ENCODE measurements at places on chromosomes 5 and 9.
A peak's percentile ranks its signal among the peaks of the same experiment; 100 is the strongest.

GRCh38 chr9:87708986-87709728 lies 16.8 kb upstream of the CTSL start:
- peaks cover 15% of the 10 kb centered on the region for H3K4me1 ChIP-seq
- no peak overlapping the region for H3K4me3 ChIP-seq
- no peaks in the 10 kb centered on the region for H3K36me3 ChIP-seq
- H3K27ac ChIP-seq = no peak overlapping the region

GRCh38 chr9:102354041-102354440 lies 615.6 kb upstream of the GRIN3A start:
- no peak overlapping the region for H3K4me3 ChIP-seq
- DNase-seq = no peak
- H3K27ac ChIP-seq = no peak overlapping the region
- no peaks in the 10 kb centered on the region for H3K4me1 ChIP-seq
- H3K27me3 ChIP-seq = no peaks in the 10 kb centered on the region
- H3K36me3 ChIP-seq = no peaks in the 10 kb centered on the region

GRCh38 chr5:55021821-55022220 lies 2.2 kb upstream of the GZMK start:
- H3K27me3 ChIP-seq = no peaks in the 10 kb centered on the region
- peaks cover 11% of the 10 kb centered on the region for H3K4me1 ChIP-seq
- no peaks in the 10 kb centered on the region for H3K36me3 ChIP-seq
- no peak for DNase-seq
- no peak overlapping the region for H3K4me3 ChIP-seq

- no peak overlapping the region for H3K27ac ChIP-seq
- H3K36me3 ChIP-seq = no peaks in the 10 kb centered on the region
- H3K4me1 ChIP-seq = no peaks in the 10 kb centered on the region
- no peak for DNase-seq
- H3K27me3 ChIP-seq = no peaks in the 10 kb centered on the region
These were observed 109.7 kb downstream of the PDZD2 start for GRCh38 chr5:31748458-31749172.

- H3K27ac ChIP-seq = no peak overlapping the region
- H3K4me3 ChIP-seq = no peak overlapping the region
- no peaks in the 10 kb centered on the region for H3K27me3 ChIP-seq
- H3K4me1 ChIP-seq = no peaks in the 10 kb centered on the region
- H3K36me3 ChIP-seq = no peaks in the 10 kb centered on the region
These were observed 157.1 kb downstream of the PBX3 start for GRCh38 chr9:125904155-125904851.

DNA sequence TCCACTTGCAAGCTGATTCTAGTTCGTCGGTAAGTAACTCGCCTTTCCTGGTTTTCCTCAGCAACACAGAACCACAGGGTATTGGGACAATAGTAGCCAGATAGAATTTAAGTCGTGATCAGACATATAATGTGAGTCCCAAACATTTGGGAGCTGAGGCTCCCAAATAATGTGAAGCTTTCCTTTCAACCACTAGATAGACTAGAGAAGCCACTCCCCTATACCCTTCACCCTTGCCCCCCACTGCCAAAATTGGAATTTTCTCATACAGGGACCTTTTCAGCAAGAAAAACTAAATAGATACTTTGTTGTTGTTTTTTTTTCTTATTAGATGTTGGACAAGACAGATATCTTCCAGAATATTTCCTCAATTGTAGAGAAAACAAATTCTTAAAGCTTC lies 1.9 kb downstream of the C6 start:
- H3K4me1 ChIP-seq = no peaks in the 10 kb centered on the region
- no peak overlapping the region for H3K27ac ChIP-seq
- H3K27me3 ChIP-seq = no peaks in the 10 kb centered on the region
- H3K36me3 ChIP-seq = no peaks in the 10 kb centered on the region

- H3K4me3 ChIP-seq = peak overlapping the region; percentile 93
- peak; percentile 32 for DNase-seq
- peaks cover 15% of the 10 kb centered on the region for H3K36me3 ChIP-seq
- peak overlapping the region; percentile 92 for H3K27ac ChIP-seq
These were observed 1.1 kb downstream of the PTGER4 start for GRCh38 chr5:40680741-40681362.

- H3K36me3 ChIP-seq = no peaks in the 10 kb centered on the region
- H3K27me3 ChIP-seq = no peaks in the 10 kb centered on the region
- H3K4me3 ChIP-seq = no peak overlapping the region
- H3K4me1 ChIP-seq = peaks cover 47% of the 10 kb centered on the region
These were observed 20.0 kb upstream of the CD180 start for GRCh38 chr5:67216564-67216963.

DNA sequence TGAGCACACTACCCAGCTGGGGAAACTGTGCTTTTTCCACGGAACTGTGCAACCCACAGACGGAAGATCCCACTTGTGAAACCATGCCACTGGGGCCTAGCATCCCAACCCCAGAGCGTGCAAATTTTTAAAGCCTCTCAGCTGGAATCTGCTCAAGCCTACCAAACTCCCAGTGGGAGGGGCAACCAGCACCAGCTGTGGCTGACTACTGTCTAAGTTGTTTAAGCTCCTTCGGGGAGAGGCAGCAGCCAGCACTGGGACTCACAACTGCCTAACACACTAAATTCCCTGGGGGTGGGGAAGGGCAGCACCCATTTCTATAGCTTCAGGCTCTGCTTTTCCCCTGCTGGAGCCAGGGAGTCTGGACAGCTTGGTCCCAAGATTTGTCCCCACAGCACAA lies 287.6 kb upstream of the MSX2 start:
- H3K4me1 ChIP-seq = no peaks in the 10 kb centered on the region
- no peak overlapping the region for H3K27ac ChIP-seq
- no peaks in the 10 kb centered on the region for H3K36me3 ChIP-seq
- no peak overlapping the region for H3K4me3 ChIP-seq

GRCh38 chr9:133711428-133712220 lies 26.5 kb downstream of the SARDH start:
- peaks cover 12% of the 10 kb centered on the region for H3K4me1 ChIP-seq
- H3K4me3 ChIP-seq = no peak overlapping the region
- no peak for DNase-seq
- no peaks in the 10 kb centered on the region for H3K27me3 ChIP-seq
- H3K36me3 ChIP-seq = no peaks in the 10 kb centered on the region

DNA sequence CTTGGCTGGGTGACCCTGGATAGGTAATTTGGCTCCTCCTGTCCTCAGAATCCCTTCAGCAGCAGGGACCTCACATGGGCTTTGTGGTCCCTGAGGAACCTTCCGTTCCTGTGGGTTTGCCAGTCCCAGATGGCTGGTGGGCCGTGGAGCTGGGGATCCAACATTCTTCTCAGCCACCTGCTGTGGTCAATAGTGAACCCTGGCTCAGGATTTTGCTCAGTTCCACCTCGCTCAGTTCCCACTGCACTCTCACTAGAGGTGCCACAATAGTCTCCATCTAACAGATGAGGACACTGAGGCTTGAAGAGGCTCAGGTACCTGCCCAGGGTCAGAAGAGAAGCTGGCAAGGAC lies 17.1 kb upstream of the SPOUT1 start:
- no peaks in the 10 kb centered on the region for H3K27me3 ChIP-seq
- peaks cover 3% of the 10 kb centered on the region for H3K36me3 ChIP-seq
- no peak for DNase-seq
- H3K27ac ChIP-seq = no peak overlapping the region
- H3K4me1 ChIP-seq = no peaks in the 10 kb centered on the region
- H3K4me3 ChIP-seq = no peak overlapping the region

DNA sequence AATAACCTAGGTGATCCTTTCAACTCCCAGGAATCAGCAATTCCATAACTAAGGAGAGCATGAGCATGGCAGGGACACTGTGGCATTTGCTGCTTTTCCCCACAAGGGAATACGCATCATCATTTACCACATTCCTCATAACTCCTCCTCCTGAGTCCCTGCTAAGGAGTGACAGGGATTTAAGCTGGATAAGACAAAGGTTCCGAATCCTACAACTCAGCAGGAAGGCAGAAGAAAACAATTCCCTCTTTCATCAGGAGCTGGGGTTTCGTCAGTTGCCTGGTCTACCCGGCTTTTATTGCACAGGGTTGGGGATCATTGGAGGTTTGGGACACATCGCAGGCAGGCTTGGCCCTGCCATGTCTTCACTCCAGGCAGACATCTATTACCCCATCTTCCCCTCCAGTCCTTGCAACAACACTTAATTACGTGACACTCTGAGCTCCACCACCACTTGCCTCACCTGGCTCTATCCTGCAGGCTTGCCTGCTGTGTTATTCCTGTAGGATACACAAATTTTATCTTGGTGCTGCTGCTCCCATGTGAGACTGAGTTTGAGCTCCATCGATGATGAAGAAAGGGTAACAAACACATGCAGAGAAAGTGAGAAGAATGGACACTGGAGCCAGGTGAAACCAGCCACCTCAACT lies 563.0 kb upstream of the KLF4 start:
- H3K36me3 ChIP-seq = no peaks in the 10 kb centered on the region
- no peak for DNase-seq
- H3K4me1 ChIP-seq = no peaks in the 10 kb centered on the region
- no peaks in the 10 kb centered on the region for H3K27me3 ChIP-seq
- no peak overlapping the region for H3K4me3 ChIP-seq

DNA sequence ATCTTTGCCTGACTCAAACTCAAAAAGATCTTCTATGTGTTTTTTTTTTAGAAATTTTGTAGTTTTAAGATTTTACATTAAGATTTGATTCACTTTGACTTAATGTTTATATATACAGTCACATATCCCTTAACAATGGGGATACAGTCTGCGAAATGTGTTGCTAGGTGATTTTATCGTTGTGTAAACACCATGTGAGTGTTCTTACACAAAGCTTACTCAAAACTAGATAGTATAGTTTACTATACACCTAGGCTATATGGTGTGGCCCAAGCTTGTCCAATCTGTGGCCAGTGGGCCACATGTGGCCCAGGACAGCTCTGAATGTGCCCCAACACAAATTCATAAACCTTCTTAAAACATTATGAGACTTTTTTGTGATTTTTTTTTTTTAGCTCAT lies 131.9 kb downstream of the CWC27 start:
- no peak overlapping the region for H3K27ac ChIP-seq
- H3K4me3 ChIP-seq = no peak overlapping the region
- no peak for DNase-seq

DNA sequence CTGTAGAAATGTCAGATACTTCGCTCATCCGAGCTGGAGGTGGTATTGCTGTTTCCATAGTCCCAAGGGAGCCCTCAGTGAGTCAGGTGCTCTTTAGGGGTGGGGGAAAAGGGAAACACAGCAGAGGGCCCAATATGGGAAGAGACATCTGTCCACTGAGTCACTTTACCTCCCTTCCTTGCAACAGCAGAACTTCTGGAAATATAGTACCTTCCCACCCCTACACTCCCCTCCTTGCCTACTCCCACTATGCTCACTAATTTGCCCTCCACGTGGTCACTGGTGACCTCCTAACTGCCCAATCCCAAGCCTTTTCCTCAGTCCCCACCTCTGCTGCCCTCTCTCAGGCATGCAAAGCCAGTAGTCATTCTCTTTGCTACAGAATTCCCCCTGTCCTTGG lies 1.9 kb downstream of the HK3 start:
- H3K4me1 ChIP-seq = peaks cover 5% of the 10 kb centered on the region
- H3K27me3 ChIP-seq = no peaks in the 10 kb centered on the region
- no peak overlapping the region for H3K27ac ChIP-seq
- H3K4me3 ChIP-seq = no peak overlapping the region

DNA sequence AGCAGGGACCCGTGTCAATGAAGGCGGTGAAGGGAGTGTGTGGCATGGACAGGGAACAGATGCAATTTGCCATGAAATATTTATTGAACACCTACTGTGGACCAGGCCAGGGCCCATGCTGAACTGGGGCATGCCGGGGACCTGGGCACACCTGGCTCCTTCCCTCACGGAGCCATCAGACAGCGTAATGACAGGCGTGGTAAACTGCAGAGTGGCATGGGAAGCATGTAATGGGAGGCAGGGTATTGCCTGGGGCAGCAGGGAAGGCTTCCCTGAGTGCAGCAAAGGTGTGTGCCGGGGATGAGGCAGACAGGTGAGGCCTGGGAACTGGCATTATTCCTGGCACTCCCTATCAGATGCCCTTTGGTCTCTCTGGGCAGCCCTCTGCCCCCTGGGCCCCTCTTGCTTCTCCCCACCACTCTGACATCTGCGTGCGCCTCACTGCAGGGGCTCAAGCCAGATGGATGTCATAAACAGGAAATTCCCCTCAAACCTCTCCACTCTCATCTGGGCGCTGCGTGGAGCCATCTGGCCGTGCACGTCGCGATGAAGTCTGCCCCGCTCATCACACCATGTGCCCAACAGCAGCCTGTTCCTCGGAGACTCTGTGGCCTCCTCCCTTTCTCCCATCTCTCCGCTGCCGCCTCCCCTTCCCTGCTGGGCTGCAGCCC lies 67.6 kb downstream of the HMCN2 start:
- H3K27ac ChIP-seq = no peak overlapping the region
- H3K27me3 ChIP-seq = peaks cover 5% of the 10 kb centered on the region
- no peak overlapping the region for H3K4me3 ChIP-seq
- no peaks in the 10 kb centered on the region for H3K36me3 ChIP-seq

GRCh38 chr9:21966140-21966851 lies 27.9 kb downstream of the CDKN2A start:
- peaks cover 15% of the 10 kb centered on the region for H3K4me1 ChIP-seq
- H3K27ac ChIP-seq = no peak overlapping the region
- H3K4me3 ChIP-seq = no peak overlapping the region

- no peak overlapping the region for H3K4me3 ChIP-seq
- H3K4me1 ChIP-seq = no peaks in the 10 kb centered on the region
- no peak overlapping the region for H3K27ac ChIP-seq
- H3K36me3 ChIP-seq = no peaks in the 10 kb centered on the region
- H3K27me3 ChIP-seq = no peaks in the 10 kb centered on the region
- DNase-seq = no peak
These were observed 208.1 kb downstream of the SNX18 start for GRCh38 chr5:54725391-54726280.

GRCh38 chr9:98049288-98050072 lies 7.1 kb upstream of the NANS start:
- H3K4me1 ChIP-seq = peaks cover 3% of the 10 kb centered on the region
- H3K27ac ChIP-seq = no peak overlapping the region

DNA sequence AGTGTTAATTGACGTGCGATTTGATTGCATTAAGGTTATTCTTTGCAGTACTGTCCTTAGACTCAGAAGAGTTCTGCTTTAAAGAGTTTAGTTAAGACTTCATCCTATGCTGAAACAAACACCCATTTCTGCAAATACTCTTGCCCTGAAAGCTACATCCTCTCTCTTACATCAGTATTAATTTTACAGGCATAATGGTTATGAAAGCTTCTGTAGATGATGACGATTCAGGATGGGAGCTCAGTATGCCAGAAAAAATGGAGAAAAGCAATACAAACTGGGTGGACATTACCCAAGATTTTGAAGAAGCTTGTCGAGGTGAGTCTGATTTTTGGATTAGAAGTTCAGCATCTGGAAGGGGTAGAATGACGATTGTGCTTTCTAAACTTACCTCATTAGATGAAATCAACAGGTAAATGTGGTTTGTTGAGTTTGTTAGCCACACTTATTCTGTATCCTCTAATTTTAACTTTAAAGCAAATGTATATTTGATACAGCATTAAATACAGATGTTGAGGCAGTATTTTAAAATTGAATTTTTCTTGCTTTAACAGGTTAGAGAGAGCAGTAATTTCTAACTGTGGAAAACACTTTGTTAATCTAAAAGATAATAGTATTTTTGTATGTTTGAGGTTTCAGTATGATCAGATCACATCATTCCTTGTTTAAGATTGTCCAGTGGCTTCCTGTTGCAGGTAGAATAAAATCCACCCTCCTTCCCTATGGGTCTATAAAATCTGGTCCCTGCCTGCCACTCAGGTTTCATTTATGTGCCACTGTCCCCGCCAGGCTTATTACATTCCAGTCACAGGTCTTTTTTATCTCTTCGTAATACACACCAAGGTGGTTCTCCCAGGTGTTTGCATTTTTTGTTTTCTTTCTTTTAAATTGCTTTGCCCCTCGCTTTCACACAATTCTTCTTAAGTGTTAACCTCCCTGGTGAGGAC lies 1.3 kb downstream of the NAA35 start:
- peaks cover 16% of the 10 kb centered on the region for H3K4me1 ChIP-seq
- H3K27ac ChIP-seq = peak overlapping the region; percentile 90
- H3K36me3 ChIP-seq = peaks cover 4% of the 10 kb centered on the region
- H3K4me3 ChIP-seq = peak overlapping the region; percentile 96
- no peak for DNase-seq
- no peaks in the 10 kb centered on the region for H3K27me3 ChIP-seq
